ENCODE measurements at places on chromosomes 4 and X. TPM values are rescaled to one million over a fixed set of nuclear protein-coding genes. Genes with fewer than 3 reads are reported as not detected.
A peak's percentile ranks its signal among the peaks of the same experiment; 100 is the strongest.

- no peak for DNase-seq
- H3K27me3 ChIP-seq, result no peaks in the 10 kb centered on the region
- H3K4me1 ChIP-seq, result no peaks in the 10 kb centered on the region
- H3K4me3 ChIP-seq, result no peak overlapping the region
Observed at GRCh38 chrX:22538580-22538979, 265.9 kb downstream of the CBLL2 start.

- peaks cover 30% of the 10 kb centered on the region for H3K4me1 ChIP-seq
- H3K4me3 ChIP-seq, result peak overlapping the region; percentile 33
- H3K36me3 ChIP-seq, result peaks cover 6% of the 10 kb centered on the region
Observed at GRCh38 chr4:110165382-110166286, 32.8 kb downstream of the ELOVL6 start.

- H3K4me3 ChIP-seq, result no peak overlapping the region
- DNase-seq, result no peak
- no peak overlapping the region for H3K27ac ChIP-seq
Observed at GRCh38 chr4:168710353-168710946, 213.6 kb downstream of the PALLD start.

GRCh38 chrX:22534643-22535042, 261.9 kb downstream of the CBLL2 start:
- no peak overlapping the region for H3K27ac ChIP-seq
- H3K27me3 ChIP-seq, result no peaks in the 10 kb centered on the region
- H3K36me3 ChIP-seq, result no peaks in the 10 kb centered on the region

The NAP1L2 gene
- 2.9 TPM for total RNA-seq

The MAP7D2 gene
- total RNA-seq, result 0.24 TPM

The CFAP99 gene
- not detected for total RNA-seq
